ENCODE measurements at places on chromosomes 7 and 10. TPM values are rescaled to one million over a fixed set of nuclear protein-coding genes. Genes with fewer than 3 reads are reported as not detected.

GRCh38 chr7:30700941-30701340, 18.7 kb upstream of the CRHR2 start:
- ATAC-seq, result no peak

GRCh38 chr10:19231034-19231433, 182.4 kb downstream of the MALRD1 start:
- ATAC-seq, result no peak

DNA sequence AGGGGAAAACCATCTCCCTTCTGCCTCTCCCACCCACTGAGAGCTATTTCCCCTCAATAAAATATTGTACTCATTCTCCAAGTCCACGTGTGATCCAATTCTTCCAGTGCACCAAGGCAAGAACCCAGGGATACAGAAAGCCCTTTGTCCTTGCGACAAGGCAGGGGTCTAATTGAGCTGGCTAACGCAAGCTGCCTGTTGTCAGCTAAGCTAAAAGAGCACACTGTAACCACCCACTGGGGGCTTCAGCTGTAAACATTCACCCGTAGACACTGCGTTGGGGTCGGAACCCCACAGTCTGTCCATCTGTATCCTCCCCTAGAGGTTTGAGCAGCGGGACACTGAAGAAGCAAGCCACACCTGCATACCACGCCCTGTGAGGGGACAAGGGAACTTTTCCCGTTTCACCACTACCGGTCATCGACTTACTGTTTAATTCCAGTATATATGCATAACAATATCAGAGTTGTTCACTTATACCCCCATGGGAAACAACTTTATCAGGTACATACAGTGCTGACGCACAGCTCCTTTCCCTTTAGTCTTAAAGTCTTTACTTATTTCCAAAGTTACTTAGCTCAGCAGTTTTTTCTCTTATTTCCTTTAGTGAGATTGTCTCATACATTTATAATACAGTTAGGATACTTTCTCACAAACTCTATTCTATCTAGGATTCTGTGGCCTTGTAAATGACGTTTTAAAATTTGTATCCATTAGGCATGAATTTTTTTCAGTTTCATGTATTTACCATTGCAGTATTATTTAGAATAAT, 721.6 kb downstream of the ANKRD7 start:
- ATAC-seq, result no peak

DNA sequence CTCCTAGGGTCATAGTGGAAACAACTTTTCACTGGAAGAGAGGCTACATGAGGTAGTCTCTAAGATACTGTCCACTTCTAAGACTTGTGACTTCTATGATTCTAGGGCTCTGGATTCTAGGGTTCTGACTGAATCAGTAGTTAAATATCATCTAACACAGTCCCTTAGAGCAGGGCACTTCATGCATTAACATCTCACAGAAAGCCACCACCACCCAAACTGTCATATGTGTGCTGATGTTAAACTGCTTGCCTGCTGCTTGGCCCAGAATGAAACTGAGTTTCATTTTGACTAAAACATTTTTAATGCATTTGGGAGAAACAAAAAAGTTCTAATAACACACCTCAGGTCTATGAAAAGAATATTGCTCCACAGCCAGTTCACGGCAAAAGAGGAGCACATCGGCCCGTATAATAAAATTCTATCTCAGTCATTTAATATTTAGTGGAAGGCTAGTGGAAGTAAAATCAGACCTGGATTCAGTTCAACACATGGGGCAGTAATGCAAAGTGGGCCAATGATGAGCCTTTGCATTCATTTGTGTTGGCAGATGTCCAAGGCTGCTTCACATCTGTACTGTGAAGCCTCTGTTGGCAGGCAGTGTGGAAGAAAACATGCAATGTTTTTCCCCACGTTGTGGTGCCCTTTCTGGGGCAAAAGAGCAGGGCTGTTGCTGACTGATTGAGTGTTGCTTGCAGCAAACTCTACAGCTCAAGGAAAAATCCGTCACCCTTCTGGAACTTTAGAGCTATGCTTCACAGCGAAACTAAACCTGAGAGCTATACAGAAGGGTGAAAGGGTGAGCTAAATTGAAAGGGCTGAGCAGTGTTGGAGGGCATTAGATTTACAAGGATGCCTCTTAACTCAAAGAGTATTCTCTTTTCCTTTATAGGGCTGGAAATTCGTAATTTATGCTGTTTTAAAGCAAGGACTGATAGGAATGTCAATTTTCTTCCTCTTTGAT, 33.5 kb upstream of the AUTS2 start:
- no peak for ATAC-seq

DNA sequence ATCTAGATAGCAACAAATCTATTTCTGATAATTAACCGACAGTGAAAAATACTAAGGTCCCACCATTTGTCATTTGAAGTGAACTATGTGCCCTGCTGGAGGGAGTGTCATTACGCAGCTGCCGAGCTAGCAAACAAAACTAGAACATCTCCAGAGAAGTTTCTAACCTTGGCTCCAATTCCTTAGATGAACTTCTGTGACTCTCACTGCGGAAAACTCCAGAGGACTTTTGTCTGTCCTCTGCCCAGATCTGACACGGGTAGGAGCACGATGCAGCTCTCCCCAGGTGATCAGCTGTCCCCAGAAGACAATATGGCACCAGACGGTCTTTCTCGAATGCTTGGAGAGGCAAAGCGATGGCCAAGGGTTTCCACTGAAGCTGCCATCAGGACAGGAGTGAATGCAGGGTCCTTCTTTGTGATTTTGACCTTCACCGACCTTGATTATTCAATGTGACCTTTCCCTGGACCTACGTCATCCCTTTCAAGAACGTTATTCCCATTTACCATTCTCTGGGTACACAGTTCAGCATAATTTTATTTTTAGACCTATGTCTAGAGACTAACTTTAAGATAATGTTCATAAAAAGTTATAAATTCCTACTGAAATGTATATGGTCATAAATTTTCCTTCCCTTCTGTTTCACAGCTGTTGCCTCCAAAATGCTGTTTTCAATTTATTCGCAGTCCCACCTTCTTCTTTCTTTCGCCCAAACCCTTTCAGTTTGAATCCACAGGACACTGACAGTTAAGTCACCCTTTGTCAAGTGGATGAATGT, 116.7 kb upstream of the C7orf33 start:
- no peak for ATAC-seq

GRCh38 chr7:1646957-1647891, 22.9 kb upstream of the ELFN1 start:
- ATAC-seq, result no peak

DNA sequence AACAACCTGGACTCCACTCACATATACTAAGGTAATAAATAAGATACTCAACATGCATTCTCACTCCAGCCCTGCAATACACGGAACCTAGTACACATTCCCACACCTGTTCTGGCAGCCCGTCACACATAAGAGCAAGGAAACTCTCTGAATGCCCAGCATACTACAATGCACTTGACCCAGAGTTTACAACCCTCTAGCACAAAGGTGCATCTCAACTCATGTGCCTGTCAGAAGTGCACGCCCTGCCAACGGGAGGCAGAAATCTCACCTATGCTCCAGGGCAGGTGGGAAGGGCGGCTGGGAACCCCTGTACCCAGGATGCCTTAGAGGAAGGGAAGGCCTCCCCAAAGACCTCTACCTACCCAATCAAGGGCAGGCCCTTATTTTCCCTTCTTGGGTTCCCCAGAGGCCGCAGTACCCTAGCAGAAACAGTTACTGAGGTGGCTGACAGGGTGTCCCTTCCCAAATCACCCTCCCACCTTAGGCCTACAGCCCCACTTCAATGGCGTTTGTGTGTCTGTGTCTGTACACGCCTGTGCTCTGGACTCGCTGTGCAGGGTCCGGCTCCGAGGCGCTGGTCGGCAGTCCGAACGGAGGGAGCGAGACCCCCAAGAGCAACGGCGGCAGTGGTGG, 2.0 kb downstream of the EVX1 start:
- no peak for ATAC-seq

GRCh38 chr7:65798111-65799075, 74.5 kb upstream of the VKORC1L1 start:
- ATAC-seq, result no peak

DNA sequence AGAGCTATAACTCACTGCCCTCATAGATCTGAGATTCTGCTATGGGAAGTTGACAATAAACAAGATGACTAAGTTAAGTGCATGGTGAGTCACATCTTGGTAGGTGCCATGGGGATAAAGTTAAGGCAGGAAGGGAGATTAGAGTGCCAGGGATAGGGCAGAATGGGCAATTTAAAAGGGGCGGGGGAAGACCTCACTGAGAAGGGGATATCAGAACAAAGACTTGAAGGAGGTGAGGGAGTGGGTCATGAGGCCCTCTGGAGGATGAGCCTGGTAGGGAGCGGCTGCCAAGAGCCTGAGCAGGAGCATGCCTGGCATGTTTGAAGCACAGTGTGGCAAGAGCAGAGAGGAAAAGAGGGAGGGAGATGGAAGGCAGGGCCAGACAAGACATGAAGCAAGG, 34.8 kb upstream of the INMT start:
- ATAC-seq, result peak; percentile 66

DNA sequence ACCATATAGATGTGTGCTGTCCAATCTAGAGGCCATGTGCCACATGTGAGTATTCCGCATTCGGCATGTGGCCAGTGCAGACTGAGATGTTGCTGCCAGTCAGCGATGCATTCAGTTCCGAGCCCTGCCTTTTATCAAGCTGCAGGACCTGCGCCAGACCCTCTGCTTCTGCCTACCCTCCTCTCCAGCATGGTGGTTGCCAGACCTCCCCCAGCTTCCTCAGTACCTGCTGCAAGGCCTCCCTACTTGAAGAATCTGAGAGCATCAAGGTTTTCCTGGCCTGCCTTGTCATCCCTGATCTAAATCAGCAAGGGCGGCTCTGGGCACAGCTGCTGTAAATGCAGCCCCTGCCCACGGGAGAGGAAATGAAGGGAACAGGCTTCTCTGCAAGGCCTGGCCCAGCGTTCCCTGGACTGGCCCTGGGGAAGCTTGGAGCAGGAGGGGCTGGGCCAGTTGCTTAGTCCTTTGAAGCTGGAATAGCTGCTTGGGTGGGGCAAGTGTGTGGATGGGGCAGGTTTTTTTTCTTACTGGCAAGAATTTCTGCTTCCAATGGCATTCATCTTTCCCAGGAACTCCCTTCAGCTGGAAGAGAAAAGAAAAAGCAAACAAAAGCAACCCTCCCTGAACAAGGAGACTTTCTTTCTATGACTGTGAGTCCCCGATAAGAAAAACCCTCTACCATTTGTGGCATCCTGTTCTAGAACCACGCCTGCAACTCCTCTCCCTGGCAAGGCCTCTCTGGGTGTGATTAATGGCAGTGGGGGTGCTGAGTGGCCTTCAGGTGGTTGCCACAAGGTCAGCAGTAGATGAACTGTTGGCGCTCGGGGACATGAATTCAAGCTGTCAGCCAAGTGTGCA, 93.0 kb downstream of the NHLRC2 start:
- ATAC-seq, result no peak

GRCh38 chr10:69786791-69787190, 14.9 kb upstream of the COL13A1 start:
- peak; percentile 37 for ATAC-seq

GRCh38 chr10:110461088-110461487, 36.6 kb upstream of the DUSP5 start:
- ATAC-seq, result peak; percentile 7

GRCh38 chr7:108375668-108376067, 80.6 kb downstream of the NRCAM start:
- ATAC-seq, result no peak

GRCh38 chr7:93890041-93890463, 501 bp downstream of the TFPI2 start:
- no peak for ATAC-seq

GRCh38 chr7:1963575-1963974, 269.2 kb downstream of the MAD1L1 start:
- no peak for ATAC-seq

GRCh38 chr10:75987616-75988015, 556.2 kb downstream of the LRMDA start:
- ATAC-seq, result no peak

DNA sequence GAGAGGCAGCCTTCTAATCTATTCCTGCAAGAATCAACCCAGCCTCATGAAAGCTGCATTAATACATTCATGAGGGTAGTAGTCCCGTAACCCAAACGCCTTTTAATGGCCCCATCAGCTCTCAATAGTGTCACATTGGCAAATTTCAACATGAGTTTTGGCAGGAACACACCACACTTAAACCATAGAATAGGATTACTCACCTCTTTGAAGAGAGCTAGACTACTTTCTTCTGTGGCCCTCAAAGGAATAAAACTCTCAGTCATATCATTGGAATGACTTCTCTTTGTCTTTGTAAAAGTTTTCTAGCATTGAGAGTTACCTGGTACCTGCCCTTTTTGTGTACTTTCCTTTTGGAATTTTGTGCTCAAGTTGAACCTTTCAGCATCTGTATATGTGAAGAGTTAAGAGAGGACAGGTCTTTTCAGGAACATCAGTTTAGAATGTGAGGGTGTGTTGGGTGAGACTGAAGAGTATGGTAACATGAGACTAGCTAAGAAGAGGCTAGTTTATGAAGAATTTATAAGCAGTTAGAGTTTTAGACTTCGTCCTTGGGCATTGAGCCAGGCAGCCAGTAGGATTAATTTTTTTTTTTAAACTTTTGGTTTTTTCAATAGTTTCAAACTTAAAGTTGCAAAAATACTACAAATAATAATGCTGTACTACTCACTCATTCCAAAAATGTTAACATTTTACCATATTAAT, 92.6 kb downstream of the MLLT10 start:
- ATAC-seq, result peak; percentile 86

DNA sequence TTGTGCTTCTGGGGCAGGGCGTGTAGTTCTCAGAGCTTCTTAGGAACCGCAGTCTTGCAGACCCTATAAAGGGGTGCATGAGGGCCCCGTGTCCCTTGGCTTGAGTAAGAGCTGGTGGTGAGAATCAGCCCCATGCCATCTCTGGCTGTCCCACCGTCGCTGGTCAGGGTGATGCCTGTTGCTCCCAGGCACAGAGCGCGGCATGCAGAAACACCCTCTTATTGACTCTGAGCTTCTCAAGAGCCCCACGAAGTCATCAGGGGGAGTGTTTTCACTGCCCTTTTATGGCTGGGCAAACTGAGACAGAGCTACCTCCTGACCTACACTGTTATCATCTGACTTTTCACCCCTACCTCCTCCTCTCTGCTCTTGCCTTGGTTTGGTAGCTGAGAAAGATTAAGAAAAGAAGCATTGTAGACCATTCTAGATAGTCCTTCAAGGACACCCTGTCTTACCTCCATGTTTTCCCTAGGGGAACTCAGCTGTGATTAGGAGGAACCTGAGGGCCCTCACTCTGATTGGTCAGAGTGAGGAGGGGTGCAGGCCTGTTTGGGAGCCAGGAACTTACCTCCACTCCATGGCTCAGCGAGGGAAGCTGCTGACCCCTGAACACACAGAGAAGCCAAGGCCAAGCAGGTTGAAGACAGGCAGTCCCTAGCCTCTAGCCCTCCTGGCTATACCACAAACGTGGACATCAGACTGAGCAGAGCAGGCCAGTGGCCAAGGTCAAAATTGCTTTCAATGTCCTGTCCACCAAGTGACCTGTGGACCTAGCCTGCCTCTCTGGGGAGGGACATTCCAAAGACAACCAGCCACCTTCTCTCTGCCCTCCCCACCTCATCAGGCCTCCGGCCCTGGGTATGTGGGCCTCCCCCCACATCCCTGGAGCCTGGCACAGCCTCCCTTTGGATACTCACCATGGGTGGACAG, 17.6 kb downstream of the UNC5B start:
- no peak for ATAC-seq

LYZL1 gene
- not detected for total RNA-seq

DNAJC12 gene
- total RNA-seq, result 0.16 TPM

ANLN gene
- total RNA-seq, result 43.2 TPM

TRA2A gene
- 74.9 TPM for total RNA-seq

MMP21 gene
- 0.08 TPM for total RNA-seq

NPSR1 gene
- not detected for total RNA-seq

Data from esophagus mucosa (tissue), 1 donor.